Stimulated activated CD8-positive, alpha-beta memory T cell treated with anti-CD3 and anti-CD28 coated beads, Interleukin-7, amount 100 ng/mL, for 24 hours (primary cell): ENCODE measurements at places on chromosomes 7 and 10.

- no peak for DNase-seq
These were observed 212.1 kb upstream of the KLF14 start for GRCh38 chr7:130946114-130946513.

DNA sequence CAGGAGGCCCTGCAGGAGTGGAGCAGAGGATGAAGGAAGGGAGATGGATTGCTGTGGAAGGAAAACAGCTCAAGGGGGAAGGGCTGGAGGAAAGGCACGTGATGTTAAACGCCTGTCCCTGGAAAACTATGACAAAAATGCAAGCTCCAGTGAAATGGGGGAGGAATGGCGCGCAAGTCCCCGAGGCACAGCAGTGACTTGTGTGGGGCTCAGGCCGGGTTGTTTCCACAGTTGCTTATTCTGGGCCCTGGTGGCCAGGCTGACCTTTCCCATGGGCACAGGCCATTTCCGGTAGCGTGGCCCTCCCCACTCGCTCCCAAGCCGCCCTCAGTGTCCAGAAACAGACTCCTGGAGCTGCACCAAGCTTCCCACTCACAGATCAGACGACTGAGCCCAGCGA, 68.1 kb upstream of the PDGFA start:
- DNase-seq: no peak

- DNase-seq: no peak
These were observed 462.2 kb downstream of the AUTS2 start for GRCh38 chr7:70060298-70061068.

- no peak for DNase-seq
These were observed 10.5 kb upstream of the EDRF1 start for GRCh38 chr10:125708971-125709503.

DNA sequence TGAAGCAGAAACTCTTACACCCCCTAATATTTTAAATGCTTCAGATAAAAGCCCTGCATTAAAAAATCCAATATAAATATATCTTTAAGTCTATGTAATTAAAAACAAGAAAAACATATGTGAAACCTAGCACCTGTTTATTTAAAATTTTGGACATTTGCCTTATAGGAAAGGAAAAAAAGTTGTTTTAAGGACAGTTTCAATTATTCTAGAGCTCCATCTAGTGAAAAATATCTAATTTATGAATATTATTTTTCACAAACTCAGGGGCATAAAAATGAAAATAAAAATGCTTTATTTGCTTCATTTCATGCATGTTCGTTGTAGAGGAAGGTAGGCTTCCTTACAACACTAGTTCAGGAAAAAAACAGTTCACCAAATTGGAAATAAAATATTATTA, 26.1 kb downstream of the ENKUR start:
- no peak for DNase-seq

GRCh38 chr10:32031424-32031823, 24.8 kb downstream of the KIF5B start:
- DNase-seq: no peak

- DNase-seq: no peak
These were observed 2.2 kb upstream of the C10orf95 start for GRCh38 chr10:102453502-102453901.

DNA sequence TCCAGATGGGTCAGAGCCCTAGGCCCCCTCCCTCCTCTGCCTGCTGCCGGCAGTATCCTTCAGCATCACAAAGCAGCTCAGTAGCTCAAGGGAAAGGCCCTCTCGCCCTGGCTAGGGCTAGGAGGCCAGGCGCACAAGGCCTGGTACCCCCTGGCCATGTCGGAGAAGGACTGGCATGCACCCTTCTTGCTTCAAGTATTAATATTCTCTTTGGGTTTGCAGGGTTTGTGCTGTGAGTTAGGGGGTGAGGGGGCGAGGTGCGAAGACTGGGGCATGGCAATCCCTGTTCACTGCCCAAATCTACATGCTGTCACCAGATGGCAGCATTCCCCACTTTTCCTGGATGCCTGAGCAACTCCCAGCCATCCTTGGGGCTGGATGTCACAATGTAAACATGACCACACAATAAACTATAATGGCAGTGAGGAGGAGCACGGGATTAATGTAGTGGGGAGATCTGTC, 105.2 kb downstream of the NEURL1 start:
- DNase-seq: no peak

DNA sequence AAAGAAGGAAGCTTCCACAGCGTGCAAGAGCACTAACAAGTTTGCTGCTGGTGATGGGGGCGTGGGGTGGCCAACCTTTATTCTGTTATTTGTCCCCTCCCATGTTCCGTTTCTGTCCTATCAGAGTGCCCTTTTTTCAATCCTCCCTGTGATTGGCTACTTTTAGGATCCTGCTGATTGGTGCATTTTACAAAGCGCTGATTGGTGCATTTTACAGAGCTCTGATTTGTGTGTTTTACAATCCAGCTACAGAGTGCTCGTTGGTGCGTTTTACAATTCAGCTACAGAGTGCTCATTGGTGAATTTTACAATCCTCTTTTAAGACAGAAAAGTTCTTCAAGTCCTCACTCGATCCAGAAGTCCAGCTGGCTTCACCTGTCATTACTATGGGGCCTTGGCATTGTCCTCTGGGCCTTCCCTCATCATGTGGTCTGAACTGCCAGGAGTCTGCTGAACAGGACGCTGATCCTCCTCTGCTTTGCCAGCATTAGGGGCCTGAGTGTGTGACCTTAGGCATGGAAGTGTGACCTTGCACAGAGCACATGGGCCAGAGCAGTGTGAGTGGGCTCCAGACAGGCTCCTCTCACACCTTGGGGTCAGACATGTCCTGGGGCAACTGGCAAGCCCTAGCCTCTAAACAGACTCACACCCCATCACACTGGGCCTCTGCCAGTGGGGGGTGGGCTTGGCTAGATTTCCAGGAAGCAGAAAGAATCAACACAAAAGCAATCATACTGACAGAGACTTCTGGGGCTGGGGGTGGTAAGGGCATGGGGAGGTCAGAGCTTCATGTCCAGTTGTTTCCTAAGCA, 167.4 kb downstream of the PTPN20 start:
- DNase-seq: no peak
